ENCODE measurements at places on chromosomes 16 and 17.

GRCh38 chr16:31451681-31452351, 7.5 kb upstream of the ARMC5 start:
- peak; percentile 46 for DNase-seq

DNA sequence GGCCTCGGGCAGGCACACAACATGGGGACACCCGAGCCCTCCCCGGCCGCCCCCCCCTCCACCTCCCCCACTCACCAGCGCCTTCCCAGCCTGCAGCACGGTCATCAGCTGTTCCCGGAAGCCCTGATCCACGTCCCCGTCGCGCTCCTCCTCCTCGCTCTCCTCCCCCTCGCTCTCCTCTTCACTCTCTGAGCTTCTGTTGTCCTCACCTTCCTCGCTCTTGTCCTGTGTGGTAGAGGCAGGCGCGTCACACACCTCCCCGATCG, 10.3 kb downstream of the MYBBP1A start:
- DNase-seq, result no peak

GRCh38 chr16:53549970-53550690, 47.1 kb upstream of the AKTIP start:
- peak; percentile 81 for DNase-seq

GRCh38 chr16:3952737-3953131, 72.2 kb upstream of the CREBBP start:
- no peak for DNase-seq

- peak; percentile 51 for DNase-seq
These were observed 1.2 kb downstream of the GPR142 start for GRCh38 chr17:74368341-74369081.

DNA sequence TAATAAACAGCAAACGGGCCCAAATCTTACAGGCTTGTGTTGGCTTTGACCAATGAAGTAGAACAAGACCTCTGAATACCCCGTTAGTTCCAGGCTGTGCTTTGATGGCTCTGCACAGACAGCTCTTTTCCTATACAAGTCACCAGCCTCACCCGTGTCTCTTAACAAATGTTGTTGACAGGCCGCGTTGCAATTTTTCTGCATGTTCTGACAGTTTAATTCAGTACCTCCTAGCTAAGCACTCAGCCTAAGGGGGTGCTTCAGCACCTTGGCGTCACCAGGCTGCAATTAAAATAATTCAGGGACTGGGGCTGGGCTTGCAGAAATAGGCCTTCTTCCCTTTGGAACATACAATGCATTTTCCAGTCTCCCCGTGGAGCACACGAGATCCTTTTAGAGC, 500.1 kb downstream of the MAF start:
- DNase-seq, result no peak

GRCh38 chr16:12252616-12253015, 276.1 kb downstream of the SNX29 start:
- no peak for DNase-seq

- no peak for DNase-seq
These were observed 27.9 kb downstream of the SMPD3 start for GRCh38 chr16:68420366-68420942.

GRCh38 chr16:4136229-4136813, 20.1 kb upstream of the ADCY9 start:
- no peak for DNase-seq

GRCh38 chr16:88687676-88688012, 1.3 kb upstream of the SNAI3 start:
- no peak for DNase-seq

GRCh38 chr16:1602285-1602684, 9.6 kb downstream of the IFT140 start:
- DNase-seq, result no peak

- DNase-seq, result no peak
These were observed 11.8 kb downstream of the ASPHD1 start for GRCh38 chr16:29912087-29912486.

GRCh38 chr17:34728771-34729310, 149.5 kb downstream of the TMEM132E start:
- no peak for DNase-seq

GRCh38 chr17:1529863-1530262, 13.5 kb upstream of the INPP5K start:
- DNase-seq, result no peak

DNA sequence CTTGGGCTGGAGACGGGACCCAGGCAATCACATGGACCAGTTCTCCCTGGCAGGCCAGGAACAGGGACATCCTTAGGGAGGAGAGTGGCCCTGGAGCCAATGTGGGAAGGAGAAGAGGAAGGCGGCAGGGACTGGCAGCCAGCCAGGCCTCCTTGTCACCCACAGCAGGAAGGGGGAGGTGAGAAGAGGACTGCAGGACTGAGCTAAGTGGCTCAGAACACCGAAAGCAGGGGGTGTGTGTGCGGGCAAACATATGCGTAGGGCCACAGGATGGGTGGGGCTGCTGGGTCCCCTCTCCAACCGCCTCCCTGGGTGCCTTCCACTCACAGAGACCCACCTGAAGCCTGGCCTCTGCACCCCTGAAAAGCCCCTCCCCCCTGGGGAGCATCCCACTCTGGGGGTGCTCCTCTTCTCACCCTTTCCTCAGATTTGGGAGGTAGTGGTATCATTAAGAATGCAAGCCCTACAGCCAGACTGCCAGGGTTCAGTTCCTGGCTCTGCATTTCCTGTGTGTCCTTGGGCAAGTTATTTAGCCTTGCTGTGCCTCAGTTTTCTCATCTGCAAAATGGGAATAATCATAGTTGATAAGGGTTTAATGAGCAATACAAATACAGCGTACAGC, 8.1 kb downstream of the PNMT start:
- no peak for DNase-seq

DNA sequence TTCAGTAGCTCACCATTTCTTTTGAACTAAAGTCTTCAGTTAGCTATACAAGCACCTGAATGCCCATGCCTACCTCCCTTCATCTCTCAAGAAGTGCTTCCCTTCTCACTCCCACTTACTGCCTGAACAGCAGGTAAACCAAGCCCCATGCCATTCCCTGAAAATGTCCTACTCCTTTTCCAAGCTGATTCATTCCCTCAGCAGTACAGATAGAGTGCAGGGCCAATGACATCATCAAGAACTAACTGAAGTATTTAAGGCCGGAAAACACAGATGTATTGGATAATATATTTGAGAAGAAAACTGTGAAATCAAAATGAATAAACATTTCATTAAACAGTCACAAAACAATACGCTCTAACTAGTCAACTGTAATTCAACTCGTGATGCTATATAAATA, 478.8 kb upstream of the CDH11 start:
- peak; percentile 37 for DNase-seq

GRCh38 chr16:29743827-29744531, 1.8 kb downstream of the C16orf54 start:
- DNase-seq, result no peak

DNA sequence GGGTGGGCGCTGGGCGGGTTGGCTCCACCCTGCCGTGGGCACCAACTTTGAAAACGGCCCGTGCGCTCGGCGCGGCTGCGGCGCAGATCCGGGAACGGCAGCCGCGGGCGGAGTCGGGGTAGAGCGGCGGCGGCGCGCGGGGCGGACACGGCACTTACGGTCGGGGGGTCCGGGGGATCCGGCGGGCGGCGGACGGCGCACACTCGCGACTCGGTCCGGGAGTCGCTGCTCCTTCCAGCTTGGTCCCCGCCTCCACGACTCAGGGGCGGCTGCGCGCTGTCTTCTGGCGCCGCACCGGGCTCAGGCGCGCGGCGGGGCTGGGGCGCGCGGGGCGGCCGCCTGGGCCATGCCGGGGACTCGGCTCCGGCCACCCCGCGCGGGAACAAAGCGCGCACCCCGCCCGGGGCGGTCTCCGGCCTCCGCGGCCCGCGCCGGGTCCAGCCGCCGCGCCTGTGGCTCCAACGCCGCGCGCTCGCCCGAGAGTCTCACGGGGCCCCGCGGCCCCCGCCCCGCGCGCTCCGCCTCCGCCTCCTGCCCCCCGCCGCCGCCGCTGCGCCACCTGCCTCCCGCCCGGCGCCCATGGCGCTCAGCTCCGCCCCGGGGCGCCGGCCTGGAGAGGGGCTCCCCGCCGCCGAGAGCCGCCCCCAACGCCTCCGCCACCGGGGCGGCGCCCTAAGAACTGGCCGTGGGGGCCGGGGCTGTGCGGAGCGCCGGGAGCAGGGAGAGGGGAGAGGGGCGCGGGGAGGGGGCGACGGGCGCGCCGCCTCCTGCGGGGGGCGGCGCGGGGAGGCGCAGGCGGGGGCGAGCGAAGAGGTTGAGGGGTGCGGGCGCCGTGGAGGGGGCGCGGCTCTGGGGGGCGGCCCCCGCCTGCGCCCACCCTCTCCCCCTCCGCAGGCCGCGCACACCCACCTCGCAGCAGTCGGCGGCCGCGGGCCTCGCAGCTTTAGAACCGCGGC, 35.9 kb downstream of the CBFA2T3 start:
- DNase-seq, result no peak

GRCh38 chr16:75110637-75111513, 5.7 kb downstream of the LDHD start:
- DNase-seq, result peak; percentile 82

DNA sequence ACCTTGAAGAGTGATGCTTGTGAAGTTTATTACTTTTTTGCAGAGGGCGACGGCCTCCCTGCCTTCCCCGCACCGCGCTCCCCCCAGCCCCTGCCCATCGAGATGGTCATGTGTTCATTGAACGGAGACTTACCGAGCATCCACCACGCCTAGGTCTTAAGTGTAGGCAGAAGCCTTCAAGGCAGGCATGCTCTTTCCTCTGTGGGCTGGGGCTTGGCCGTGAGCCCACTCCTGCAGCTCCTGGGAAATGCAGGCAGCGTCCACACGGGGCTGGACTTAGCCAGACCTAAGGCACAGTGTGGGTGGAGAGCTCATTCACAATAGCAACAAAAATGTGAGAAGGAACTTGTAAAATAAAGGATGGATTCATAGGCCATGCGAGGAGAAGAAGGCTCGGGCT, 19.2 kb downstream of the RNF213 start:
- DNase-seq, result peak; percentile 51

- no peak for DNase-seq
These were observed 36.4 kb downstream of the FOXL1 start for GRCh38 chr16:86614699-86615098.

- no peak for DNase-seq
These were observed 306.3 kb downstream of the CNTNAP4 start for GRCh38 chr16:76583466-76583865.

DNA sequence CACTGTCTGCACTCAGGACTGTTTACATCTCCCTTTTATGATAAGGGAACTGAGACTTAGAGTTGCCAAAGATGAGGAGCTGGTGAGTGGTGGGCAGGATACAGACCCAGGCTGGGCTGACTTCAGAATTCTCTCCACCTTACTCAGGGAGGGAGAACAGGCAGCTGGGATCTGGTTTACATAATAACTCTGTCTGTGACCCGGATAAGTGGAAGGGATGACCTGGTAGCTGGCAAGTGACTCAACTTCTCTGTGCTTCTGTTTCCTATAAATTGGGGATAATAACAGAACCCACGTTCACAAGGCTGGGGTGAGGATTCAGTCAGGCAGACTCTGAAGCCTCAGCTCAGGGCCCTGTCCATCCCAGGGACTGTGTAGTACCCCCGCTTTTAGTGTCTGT, 2.6 kb downstream of the SNX20 start:
- no peak for DNase-seq

DNA sequence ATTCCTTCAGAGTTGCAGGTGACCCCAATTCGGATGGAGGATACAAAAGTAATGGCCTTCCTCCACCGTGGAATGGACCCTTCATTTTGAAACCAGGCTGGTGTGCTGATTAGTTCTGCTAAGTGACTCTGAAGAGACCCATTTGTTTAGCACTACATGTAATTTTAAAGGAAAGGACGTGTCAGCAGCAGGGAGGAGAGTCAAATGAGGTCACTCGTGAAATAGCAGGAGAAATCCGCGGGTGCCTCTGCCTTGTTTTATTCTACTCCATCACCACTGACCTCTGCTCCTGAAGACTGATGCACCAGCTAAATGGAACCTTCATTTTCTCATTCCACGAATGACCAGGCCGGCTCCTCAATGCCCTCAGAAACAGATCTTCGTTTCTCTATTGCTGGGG, 589.2 kb downstream of the CDH11 start:
- DNase-seq, result no peak

- peak; percentile 69 for DNase-seq
These were observed 9.3 kb upstream of the SLC16A5 start for GRCh38 chr17:75078284-75079022.

DNA sequence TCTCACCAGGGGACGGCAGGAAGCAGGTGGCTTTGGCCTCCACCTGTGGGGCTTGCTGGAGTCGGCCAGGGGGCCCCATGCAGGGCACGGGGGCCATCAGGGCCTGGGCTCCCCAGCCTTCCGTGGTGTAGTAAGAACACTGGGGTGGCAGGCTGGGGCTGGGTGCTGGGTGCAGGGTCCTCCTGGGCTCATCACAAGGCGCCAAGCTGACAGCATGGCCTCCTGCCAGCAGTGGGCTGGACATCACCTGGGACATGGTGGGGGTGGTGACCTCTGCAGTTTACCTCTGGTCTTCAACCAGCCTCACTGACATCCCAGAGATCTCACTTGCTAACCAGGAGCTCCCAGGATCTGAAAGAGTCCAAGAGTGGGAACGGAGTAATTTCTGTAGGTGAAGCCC, 5.3 kb downstream of the TNS4 start:
- no peak for DNase-seq

DNA sequence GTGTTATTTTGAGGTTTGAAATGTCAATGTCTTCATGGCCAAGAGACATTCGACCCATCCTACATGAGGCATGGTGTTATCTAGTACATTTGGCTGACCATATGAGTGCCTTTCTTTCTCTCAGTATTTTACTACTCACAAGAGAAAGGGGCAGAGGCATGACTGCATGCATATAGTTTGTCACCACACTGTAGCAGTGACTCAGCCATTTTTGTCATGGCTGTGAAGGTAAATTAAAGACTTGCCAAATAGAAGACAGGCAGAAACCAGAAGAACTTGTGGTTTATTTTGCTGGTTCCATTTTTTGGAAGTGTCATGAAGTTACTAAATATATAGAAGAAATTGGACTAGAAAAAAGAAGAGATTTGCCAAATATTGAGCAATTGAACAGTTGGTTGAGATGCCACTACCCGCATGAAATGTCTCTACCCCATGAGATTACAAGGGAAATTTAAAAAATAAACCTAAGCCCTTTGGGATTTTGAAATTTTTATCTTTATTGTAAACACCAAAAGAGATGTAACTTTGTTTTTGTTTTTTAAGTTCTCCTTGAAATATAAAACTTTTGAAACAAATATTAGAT, 170.3 kb downstream of the CHD9 start:
- DNase-seq, result peak; percentile 65

- peak; percentile 36 for DNase-seq
These were observed 32.3 kb downstream of the PECAM1 start for GRCh38 chr17:64358261-64358788.

- DNase-seq, result peak; percentile 77
These were observed 65.7 kb downstream of the MPRIP start for GRCh38 chr17:17107891-17108431.

DNA sequence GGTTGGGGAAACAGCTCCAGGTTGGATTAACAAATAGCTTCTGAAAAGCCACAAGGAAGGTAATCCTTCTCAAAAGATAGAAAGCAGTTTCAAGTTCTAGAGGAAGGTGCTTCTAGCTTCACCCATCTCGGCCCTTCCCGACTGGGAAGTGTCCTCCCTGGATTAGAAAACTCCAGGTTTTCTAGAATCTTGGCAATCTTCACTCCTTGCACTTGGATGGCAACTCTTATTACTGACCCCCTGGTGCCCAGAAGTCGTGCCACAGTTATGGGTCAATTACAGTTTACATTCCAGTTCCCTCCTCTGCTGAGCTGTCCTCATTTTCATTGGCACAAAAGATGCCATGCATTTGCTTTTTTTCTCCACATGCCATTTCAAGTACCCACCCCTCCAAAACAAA, 65.6 kb downstream of the SMG6 start:
- DNase-seq, result no peak

- DNase-seq, result no peak
These were observed 30.0 kb downstream of the MAPT start for GRCh38 chr17:45924332-45924820.
